ENCODE measurements at places on chromosomes 6 and 20.

DNA sequence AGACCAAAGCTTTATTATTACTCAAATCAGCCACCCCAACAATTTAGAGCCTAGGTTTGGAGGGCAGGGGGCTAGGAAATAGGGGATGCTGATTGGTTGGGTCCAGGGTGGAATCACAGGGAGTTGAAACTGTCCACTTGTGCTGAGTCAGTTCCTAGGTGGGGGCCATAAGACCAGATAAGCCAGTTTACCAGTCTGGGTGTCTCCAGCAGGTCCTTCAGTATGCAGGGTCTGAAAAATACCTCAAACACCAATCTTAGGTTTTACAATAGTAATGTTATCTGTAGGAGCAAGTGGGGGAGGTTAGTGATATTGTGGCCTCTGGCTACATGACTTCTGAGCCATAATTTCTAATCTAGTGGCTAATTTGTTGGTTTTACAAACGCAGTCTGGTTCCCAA is 63.2 kb downstream of the UBR2 start:
- no peak for DNase-seq

GRCh38 chr6:73180763-73181619 is 44.3 kb downstream of the KHDC1L start:
- DNase-seq, result peak; percentile 45

- DNase-seq, result no peak
Measured at GRCh38 chr6:34338377-34338776, 54.1 kb downstream of the NUDT3 start.

GRCh38 chr6:148657048-148657447 is 89.8 kb upstream of the UST start:
- no peak for DNase-seq

- no peak for DNase-seq
Measured at GRCh38 chr6:112274774-112275173, 20.4 kb upstream of the LAMA4 start.

- DNase-seq, result peak; percentile 90
Measured at GRCh38 chr6:113755449-113756289, 101.5 kb upstream of the MARCKS start.

- no peak for DNase-seq
Measured at GRCh38 chr6:111171577-111172400, 84.5 kb downstream of the SLC16A10 start.

DNA sequence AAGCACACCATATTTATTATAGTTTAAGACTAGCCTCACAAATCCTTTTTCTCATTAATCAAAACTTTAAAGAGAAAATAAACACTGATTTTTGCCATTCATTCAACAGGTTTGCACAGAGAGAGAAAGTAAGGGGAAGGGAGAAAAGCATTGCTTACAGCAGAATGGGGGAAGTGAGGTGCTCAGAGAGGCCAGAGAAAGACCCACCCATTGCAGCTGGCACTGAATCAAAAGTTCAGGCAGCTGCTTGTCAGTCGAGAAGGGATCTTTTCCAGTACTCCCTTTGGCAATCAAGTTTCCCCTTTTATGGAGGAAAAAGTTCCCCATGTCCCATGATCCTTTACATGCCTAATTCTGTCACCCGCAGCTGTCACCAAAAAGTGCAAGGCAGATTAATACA is 8.0 kb upstream of the CRISP2 start:
- no peak for DNase-seq

DNA sequence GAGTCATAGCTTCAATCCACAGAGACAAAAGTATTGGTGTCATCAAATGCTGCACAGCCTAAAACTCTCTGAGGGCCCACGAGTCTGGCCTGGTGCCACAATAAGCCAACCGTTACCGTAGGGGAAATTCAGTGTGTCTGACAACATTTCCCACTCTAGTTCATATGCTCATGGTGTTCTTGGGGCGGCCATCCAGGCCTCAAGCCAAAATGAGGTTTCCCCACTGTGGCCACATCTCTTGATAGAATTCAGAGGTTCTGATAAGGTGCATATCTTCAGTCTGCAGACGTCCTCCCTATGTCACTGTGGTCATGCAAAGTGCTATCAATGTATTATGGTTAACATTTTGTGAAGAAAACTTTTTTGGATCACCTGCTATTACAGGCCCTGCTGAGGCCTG is 627.7 kb downstream of the QKI start:
- DNase-seq, result no peak

- no peak for DNase-seq
Measured at GRCh38 chr6:89952105-89952671, 57.9 kb downstream of the GJA10 start.

DNA sequence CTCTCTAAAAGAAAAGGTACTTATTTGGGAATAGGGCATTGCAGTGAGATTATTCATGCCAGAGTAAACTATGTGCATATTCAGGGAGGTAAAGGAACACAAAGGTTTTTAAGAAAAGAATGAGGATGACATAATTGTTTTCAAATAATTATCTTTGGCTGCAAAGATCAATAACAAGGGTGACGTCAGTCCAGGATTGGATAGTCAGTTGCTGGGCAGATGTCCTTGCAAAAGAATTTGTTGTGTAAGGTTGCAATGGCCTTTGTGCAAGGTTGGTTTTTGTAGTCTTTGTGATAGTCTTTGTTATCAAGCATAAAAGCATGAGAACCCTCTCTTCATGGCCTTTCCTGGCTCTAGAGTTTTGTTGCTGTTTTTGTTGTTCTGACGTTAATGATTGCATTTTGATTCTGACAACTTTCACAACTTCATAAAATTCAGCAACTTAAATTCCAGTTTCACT is 17.7 kb downstream of the LOC128125822 start:
- no peak for DNase-seq

DNA sequence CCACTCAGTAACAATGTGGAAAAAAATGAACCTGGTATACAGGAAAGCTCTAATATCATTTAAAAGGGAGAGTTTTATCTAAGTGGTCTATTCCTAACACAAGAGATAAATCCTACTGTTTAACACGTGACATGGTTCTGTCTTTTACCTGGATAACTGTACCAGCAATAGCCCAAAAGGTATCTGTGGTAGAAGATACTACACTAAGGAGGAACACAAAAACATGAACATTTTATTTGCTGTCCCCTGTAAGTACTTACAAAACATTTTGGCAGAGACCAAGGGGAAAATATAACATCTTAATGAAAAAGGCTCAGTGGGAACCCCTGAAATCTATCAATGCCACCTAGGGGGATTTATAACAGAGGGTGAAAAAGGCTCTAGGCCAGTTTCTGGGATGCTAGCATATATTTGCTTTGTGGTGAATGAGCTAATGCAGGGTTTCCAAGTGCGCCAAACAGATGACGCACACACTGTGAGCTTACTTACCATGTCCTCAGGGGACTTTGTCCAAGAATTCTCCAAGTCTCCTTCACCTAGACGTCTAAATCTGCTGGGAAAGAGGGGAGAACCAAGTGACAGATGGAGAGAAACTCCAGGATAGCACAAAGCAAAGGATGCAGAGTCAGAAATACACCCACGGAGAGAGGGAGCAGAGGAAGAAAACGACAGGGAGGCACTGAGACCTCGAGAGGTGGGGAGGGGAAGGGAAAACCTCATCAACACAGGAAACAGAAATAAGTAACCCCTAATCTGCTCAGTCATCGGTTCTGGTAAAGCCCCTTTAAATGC is 147.9 kb upstream of the PRND start:
- no peak for DNase-seq

DNA sequence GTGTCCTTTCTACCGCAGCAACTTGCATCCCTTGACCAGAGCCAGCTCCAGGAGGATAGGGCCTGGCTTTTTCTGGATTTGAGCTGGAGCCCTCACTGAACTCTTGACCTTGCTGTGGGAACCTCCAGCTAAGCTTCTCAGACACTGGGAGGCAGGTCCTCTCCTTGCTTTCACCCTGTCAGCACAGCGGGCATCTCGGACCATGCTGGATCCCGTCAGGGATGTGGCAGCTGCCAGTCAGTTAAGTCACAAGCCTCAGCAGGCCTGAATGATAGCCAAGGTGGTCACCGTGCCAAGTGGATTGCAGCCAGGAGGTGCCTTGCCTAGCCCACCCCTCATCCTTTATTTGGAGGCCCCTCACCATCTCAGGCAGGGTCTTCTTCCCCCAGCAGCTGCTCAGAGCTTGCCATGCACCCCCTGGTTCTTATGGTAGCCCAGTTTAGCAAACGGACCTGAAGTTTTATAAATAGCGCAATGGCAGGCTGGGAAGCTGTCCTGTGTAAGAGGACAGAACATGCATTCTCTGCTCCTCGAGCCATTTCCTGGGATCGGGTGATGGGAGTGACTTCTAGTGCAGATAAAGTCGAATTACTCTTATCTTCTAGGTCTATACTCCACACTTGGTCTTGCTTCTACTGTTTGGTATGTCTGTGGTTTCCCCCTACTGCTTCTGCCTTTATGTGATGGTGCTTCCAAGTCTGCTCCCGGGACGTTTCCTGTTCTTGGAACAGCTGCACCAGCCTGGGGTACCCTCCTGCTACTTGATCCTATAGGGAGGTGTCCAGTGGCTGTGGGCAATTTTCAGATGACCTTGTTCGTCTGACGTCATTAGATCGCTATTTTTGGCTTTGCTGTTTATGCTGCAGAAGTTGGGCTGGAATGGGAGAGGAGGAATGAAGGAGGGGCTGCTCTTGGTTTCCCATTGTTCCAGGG is 7.1 kb upstream of the MYLK2 start:
- no peak for DNase-seq

GRCh38 chr6:116111552-116112528 is 11.2 kb downstream of the NT5DC1 start:
- no peak for DNase-seq

GRCh38 chr20:32651537-32651936 is 22.2 kb downstream of the C20orf203 start:
- no peak for DNase-seq

Data from COLO829 (cell line).